Mesendoderm (in vitro differentiated cells): ENCODE measurements at places on chromosomes 16 and 17.

GRCh38 chr17:77756846-77757560 is 201.5 kb upstream of the TNRC6C start:
- no peak for DNase-seq

DNA sequence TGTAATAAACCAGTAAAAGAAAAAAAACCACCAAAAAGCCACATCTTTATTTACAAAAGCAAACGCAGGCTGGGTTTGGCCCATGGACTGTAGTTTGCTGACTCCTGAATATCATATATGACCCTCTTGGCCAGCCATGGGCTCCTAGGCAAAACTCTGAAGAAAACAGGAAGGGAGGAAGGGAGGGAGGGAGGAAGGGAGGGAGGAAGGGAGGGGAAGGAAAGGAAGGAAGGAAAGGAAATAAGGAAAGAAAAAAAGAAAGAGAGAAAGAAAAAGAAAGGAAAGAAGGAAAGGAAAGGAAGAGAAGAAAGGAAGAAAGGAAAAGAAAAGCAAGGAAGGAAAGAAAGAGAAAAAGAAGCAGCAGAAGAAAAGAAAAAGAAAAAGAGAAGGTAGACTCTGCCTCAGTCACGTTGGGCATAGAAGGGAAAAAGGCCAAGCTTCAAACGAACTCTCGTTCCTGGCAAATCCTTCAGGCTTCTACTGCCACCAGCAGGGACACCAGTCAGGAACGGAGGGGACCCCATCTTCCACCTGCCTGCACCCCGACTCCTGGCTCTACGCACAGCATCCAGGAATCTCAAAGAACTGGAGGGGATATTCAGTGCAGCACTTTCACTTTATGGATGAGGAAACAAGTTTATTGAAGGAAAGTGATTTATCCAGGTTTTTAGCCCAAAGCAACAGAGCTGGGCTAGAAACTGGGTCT is 22.1 kb downstream of the CDC42EP4 start:
- DNase-seq: no peak

GRCh38 chr17:58307468-58308172 is 21.0 kb downstream of the TSPOAP1 start:
- DNase-seq: no peak

DNA sequence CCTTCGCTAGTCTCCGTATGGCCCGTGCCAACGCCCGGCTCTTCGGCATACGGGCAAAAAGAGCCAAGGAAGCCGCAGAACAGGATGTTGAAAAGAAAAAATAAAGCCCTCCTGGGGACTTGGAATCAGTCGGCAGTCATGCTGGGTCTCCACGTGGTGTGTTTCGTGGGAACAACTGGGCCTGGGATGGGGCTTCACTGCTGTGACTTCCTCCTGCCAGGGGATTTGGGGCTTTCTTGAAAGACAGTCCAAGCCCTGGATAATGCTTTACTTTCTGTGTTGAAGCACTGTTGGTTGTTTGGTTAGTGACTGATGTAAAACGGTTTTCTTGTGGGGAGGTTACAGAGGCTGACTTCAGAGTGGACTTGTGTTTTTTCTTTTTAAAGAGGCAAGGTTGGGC is 2.5 kb downstream of the RPL13 start:
- DNase-seq: no peak

- no peak for DNase-seq
Observed at GRCh38 chr17:8823279-8823678, 24.1 kb upstream of the MFSD6L start.

DNA sequence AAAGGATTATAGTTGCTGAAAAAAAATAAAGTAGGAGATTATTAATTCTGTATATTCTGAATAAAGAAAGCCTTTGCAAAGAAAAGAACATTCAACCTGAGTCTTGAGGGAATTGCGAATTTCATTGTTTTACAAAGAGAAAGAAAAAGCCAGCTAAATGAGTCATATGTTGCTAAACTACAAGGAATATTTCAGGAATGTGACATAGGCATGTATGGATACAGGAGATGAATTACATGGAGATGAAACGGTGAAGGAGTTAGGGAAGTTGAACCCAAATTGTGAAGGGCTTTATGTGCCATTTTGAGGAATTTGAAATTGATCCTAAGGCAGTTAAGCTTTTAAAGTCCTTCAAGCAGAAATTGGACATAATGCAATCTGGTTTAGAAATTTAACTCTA is 177.3 kb upstream of the RBL2 start:
- peak; percentile 55 for DNase-seq

DNA sequence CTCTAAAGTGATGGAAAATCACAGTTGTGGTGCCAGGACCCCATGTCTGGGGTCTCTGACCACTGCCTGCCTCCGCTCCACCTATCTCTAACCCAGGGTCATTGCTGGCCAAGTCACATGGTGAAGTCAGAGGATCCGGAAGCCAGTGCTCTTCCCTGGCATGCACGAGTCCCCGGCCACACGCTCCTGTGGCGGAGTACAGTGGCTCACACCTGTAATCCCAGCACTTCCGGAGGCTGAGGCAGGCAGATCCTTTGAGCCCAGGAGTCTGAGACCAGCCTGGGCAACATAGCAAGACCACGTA is 21.5 kb upstream of the RBFOX3 start:
- DNase-seq: no peak

- no peak for DNase-seq
Observed at GRCh38 chr16:23029733-23030420, 119.4 kb downstream of the USP31 start.

DNA sequence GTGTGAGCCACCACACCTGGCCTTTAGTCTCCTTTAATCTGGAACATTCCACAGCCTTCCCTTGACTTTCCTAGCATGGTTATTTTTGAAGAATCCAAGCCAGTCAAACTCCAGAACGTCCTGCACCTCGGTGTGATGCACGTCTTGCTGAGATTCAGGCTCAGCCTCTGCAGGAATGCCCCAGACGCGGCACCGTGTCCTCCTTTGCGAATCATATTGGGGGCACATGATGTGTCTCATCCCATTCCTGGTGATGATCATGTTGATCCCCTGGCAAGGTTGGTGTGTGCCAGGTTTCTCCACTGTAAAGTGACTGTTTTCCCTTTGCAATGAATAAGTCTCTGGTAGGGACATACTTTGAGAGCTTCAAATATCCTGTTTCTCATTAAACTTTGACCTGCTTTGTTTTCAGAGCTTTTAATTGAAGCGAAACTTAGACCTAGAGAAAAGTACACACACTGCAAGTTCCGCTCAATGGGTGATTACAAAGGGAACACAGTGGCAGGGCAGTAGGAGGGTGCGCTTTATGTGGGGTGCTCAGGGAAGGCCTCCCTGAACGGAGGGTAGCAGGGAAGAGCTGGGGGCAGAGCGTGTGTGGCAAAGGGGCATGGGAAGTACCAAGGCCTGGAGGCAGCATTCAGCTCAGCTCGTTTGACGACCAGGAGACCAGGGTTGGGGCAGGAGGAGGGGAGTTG is 9.6 kb upstream of the ATP2C2 start:
- DNase-seq: no peak

GRCh38 chr16:48498769-48499631 is 111.0 kb downstream of the N4BP1 start:
- DNase-seq: peak; percentile 7

- DNase-seq: peak; percentile 80
Observed at GRCh38 chr17:61411261-61412142, 11.9 kb downstream of the TBX2 start.

GRCh38 chr16:35732046-35732810 is 2272.8 kb downstream of the TP53TG3F start:
- DNase-seq: no peak

DNA sequence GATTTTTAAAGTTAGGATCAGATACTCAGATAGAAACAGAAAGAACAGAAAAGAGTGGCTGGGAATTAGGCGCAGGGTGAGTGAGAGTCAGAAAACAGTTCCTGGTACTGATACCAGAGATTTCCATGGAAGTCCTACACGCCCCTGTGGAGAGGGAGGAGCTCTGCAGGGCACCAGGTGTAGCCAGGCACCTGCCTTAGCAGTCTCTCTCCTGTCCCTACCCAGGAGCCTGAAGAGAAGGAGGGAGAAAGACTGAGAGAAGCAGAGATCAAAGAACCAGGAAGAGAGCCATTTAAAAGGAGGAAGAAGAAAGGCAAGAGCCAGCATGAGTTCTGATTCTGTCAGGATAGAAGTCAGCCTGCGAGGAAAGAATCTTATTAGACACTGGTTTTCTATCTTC is 65.0 kb downstream of the CBLN1 start:
- DNase-seq: peak; percentile 2

- no peak for DNase-seq
Observed at GRCh38 chr16:79597277-79598062, 3.1 kb downstream of the MAF start.

- DNase-seq: no peak
Observed at GRCh38 chr16:81668243-81669097, 110.6 kb upstream of the PLCG2 start.

- DNase-seq: no peak
Observed at GRCh38 chr16:10799736-10800135, 18.9 kb downstream of the TVP23A start.

DNA sequence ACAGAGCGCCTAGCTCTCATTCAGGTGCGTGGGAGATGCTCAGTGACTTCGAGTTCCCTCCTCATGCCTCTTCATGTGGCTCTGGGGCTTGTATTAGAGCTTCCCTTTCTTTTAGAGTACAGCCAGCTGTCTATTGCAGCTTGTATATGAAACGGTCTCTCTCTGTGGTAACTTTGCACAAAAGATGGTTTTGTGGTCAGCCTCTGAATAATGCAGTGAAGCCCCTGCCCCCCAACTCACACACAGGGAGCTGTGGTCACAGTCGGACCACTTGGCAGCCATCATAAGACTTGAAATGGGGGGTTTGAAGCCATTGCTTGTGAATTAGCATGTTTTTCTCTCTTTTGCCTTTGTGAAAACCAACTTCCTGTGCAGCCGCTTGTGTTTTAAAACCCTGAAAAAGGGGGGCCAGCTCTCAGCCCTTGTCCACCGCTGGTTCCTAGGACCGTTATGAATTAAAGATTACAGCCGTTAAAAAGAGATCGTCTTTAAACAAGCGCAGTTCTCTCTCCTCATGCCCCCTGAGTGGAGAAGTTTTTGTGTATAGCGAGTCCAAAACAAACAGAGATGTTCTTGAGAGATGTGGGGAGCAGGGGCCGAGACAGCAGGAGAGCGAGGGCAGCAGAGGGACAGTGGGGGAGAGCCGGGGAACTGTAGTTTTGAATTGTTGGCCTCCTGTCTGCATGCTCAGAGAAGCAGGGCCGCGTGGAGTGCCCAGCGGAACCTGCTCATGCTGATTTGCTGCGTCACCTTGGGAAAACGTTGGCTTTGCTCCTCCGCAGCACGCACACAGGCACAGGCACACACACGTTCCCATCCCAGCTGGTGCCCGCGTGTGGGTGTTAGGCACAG is 199.0 kb downstream of the MSI2 start:
- no peak for DNase-seq

DNA sequence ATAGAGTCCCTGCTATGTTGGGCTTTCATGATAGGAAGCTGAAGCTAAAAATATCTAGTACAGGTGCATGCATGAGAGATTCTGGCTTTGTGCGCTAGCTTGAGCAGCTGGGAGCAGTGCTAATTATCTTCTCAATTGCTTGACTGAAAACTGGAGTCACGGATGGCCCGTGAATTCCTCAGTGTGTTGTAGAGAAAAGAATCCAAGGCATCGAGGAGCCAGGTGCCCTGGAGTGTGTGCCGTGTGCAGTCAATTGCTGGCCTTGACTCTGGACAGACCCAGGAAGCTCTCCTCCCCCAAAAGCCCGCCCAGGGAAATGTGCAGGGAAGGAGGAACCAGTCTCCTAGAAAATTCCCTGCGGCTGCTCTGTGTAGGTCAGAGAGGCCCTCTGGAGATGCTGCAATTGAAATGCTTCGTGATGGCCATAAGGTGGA is 14.2 kb downstream of the LGALS3BP start:
- no peak for DNase-seq

DNA sequence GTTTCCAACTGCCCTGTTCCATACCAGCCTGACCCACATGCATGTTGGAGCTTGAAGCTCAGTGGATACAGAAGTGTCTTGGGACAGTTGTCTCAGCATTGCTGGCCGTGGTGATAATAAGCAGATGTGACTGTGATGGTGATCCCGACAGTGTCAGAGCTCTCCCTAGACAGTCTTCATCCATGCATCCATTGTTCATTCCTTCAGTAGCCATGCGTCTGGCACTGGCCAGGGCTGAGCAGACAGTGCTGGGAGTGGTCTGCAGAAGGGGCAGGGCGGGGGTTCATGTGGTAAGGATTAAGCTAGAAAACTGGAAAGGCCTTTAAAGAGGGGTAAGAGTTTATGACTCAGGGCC is 68.1 kb downstream of the GNAO1 start:
- no peak for DNase-seq

DNA sequence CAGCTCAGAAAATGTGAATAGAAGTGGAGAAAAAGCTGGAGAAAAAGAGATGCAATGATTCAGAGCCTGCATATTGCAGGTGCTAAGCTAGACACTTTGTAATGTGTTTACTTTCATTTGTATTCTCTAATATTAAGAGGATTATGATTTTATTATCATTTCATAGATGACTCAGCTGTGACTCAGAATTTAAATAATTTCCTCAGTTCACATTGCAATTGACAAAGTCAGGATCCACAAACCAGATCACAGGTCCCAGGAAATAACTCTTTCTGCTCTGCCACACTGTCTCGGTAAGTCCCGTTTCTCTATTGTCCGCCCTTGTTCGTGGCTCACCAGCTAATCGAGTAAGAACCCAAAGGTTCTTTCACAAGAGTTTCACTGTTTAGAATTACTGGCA is 235.4 kb upstream of the MON1B start:
- DNase-seq: no peak

DNA sequence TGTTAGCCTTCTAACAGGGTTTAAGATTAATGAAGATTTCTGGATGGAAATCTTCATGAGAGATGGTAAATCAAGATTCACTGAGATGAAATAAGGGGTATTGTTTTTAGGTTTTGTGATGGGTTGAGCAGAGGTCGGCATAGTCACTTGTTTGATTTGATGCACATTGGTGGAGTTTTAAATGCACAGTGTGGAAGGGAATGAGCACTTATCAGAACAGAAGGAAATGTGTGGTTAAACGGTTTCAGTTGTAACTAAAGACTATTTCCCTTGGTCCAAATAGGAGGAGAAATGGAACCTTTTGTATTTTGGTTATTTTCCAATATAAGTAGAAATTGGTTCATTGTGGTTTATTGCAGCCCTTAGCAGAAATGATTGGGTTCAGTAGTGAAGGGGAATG is 34.1 kb downstream of the CBFB start:
- DNase-seq: no peak

DNA sequence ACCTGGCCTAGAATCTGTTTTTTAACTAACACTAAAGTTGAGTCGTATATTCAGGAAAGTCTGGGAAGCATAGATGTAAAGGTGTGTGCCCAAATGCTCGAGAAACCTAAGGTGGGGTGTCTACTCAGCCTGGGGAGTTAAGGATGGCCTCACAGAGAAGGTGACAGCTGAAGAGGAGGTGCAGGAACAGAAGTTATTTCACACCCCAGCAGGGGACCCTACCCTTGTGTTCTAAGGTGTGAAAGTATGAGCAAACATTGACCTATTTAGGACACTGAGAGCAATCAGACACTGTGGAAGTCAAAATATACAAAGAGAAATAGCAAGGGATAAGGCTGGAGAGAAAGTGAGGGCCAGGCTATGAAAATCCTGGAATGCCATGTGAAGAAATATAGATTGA is 49.0 kb upstream of the DHX40 start:
- peak; percentile 80 for DNase-seq
